Choroid plexus epithelial cell (primary cell): ENCODE measurements at places on chromosomes 13 and 19.

- peak; percentile 72 for DNase-seq
These were observed 511.5 kb downstream of the UQCRFS1 start for GRCh38 chr19:28701491-28701890.

DNA sequence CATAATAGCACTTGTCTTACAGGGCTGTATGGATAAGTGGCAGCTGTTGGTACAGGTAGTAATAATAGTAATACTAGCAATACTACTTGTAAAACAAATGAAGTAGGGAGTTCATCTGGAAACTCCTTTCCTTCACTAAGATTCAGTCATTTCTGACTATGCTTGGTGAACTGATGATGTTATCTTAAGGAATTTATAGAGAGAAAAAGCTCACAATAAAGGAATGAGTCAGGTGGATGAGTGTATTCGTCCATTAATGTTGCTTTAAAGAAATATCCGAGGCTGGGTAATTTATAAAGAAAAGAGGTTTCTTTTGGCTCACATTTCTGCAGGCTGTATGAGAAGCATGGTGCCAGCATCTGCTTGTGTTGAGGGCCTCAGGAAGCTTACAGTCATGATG is 477.3 kb downstream of the KLF12 start:
- no peak for DNase-seq

DNA sequence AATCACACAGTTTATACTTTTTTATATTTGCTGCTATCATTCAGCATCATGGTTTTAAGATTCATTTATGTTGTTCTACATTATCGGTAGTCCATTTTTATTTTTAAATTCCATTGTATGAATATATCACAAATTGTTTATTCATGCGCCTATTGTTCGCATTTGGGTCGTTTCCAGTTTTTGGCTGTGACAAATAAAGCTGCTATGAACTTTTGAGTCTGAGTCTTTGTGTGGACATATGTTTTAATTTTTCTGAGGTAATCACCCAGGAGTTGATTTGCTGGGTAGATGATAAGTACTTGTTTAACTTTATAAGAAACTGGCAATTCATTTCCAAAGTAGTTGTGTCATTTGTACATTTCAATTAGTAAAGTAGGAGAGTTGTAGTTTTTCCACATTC is 74.2 kb upstream of the CSNK1A1L start:
- DNase-seq, result no peak

GRCh38 chr19:57664269-57665127 is 4.2 kb upstream of the ZSCAN4 start:
- peak; percentile 54 for DNase-seq

- DNase-seq, result no peak
These were observed 14.9 kb downstream of the ADAMTS10 start for GRCh38 chr19:8595651-8596050.

DNA sequence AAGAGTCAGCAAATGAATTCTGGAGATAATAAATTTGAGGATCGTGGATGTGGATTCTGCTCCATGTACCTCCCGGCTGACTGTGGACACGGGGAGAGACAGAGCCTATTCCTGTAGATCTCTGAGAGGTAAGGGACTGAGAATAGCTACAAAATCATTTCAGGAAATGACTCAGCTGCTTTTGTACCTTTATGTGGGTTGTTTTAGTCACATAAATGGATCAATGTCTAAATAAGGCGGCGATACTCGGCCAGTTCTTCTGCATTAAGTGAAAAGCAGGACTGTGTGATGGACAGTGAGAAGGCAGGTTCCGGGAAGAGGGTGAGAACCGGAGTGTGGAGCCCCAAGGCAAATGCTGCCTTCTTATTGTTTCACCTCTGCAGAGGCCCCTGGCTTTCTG is 128.1 kb downstream of the EFNB2 start:
- DNase-seq, result no peak

GRCh38 chr13:113602291-113602988 is 17.9 kb downstream of the TFDP1 start:
- DNase-seq, result no peak

DNA sequence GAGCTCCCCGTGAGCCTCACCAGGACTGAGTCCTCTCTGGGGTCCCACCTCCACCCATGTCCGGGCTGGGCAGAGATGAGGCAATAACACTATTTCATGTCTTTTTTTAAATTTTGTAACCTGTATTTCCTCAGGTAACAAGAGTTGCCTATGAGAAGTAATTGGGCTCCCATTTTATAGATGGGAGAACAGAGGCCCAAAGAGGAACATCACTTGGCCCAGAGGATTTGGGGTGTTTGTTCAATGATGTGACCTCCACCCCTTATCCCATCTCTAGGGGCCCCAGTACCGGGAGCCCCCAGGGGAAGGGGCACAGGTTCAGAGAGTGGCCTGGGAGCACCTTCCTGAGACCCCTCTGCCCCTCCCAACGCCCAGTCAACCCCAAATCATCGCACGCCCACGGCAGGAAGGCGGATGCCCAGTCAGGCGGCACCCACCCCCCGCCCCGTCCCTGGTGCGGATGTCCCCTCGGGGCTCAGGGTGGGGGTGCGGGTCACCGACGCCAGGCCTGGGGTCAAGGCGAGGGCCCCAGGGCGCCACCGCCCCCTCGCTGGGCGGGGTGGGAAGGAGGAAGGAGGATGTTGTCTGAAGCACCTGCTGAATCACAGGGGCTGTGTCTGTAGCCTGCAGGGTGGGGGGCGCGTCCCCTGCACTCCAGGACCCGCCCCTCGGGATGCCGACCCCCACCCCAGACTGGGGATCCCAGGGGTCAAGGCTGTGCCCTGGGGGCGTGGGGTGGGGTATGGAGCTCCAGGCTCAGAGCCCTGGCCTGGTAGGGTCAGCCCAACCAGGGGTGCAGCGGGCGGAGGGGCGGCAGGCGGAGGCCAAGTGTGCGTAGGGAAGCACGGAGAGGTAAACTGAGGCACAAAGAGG is 9.0 kb upstream of the CIRBP start:
- no peak for DNase-seq

GRCh38 chr13:72805676-72806346 is 23.9 kb downstream of the PIBF1 start:
- DNase-seq, result peak; percentile 23

- DNase-seq, result no peak
These were observed 205.1 kb downstream of the LHFPL6 start for GRCh38 chr13:39397896-39398265.

DNA sequence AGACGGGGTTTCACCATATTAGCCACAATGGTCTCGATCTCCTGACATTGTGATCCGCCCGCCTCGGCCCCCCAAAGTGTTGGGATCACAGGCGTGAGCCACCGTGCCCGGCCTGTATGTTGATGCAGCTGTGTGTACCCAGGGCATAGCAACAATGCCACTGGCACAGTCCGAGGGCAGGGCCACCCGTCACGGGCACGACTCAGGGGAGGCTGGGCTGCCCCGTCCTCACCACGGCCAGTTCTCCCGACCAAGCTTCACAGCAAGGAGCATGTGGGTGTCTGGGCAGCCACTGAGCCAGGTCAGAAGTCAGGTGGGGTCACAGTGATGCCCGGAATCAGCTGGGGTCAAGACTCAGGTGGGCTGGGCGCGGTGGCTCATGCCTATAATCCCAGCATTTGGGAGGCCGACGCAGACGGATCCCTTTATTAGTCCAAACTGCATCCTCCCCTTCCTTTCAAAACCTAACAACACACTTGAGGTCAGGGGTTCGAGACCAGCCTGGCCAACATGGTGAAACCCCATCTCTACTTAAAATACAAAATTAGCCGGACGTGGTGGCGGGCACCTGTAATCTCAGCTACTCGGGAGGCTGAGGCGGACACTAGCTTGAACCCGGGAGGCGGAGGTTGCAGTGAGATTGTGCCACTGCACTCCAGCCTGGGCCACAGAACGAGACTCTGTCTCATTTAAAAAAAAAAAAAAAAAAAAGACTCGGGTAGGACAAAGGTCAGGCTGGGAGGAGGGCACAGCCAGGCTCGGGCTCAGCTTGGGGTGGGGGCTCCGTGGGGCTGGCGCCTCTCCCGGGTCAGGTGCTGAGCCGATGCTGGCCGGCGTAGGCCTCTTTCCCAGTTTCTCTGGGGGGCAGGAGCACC is 1.2 kb upstream of the CDC34 start:
- no peak for DNase-seq
